ENCODE measurements at places on chromosomes 3 and 15. TPM values are rescaled to one million over a fixed set of nuclear protein-coding genes. Genes with fewer than 3 reads are reported as not detected.

Gene PLCH1
- 0.08 TPM for polyA plus RNA-seq

Gene BOC
- polyA plus RNA-seq, result 6.6 TPM

Gene IQCF5
- not detected for polyA plus RNA-seq

Gene DAZL
- not detected for polyA plus RNA-seq

Gene SLCO2A1
- polyA plus RNA-seq, result 5.8 TPM

Gene ALS2CL
- 0.58 TPM for polyA plus RNA-seq

DNA sequence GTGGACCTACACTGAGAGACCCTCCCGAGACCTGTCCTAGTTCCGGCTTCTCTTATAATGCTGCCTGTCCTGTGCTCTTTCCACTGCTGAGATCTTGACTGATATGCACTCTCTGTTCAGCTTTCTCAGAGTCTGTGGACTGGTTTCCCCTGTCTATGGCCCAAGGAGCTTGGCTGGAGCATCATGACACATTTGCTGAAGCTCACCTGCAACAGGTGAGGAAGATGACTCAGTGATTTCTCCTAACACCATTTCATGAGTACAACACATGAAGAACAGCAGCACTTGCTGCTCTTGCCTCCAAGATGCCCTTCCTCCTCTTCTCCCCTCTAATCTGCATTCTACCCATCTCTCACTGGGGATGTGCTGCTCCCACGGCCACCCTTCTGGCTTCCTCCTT is 92.1 kb downstream of the DUT start:
- no peak for DNase-seq

GRCh38 chr3:49415931-49416601 is 3.8 kb downstream of the TCTA start:
- DNase-seq, result no peak

- DNase-seq, result no peak
Observed at GRCh38 chr3:101156787-101157345, 163.5 kb downstream of the IMPG2 start.

GRCh38 chr3:188706599-188706998 is 465.2 kb upstream of the TPRG1 start:
- no peak for DNase-seq

GRCh38 chr3:105827959-105828358 is 40.9 kb downstream of the CBLB start:
- DNase-seq, result peak; percentile 5

DNA sequence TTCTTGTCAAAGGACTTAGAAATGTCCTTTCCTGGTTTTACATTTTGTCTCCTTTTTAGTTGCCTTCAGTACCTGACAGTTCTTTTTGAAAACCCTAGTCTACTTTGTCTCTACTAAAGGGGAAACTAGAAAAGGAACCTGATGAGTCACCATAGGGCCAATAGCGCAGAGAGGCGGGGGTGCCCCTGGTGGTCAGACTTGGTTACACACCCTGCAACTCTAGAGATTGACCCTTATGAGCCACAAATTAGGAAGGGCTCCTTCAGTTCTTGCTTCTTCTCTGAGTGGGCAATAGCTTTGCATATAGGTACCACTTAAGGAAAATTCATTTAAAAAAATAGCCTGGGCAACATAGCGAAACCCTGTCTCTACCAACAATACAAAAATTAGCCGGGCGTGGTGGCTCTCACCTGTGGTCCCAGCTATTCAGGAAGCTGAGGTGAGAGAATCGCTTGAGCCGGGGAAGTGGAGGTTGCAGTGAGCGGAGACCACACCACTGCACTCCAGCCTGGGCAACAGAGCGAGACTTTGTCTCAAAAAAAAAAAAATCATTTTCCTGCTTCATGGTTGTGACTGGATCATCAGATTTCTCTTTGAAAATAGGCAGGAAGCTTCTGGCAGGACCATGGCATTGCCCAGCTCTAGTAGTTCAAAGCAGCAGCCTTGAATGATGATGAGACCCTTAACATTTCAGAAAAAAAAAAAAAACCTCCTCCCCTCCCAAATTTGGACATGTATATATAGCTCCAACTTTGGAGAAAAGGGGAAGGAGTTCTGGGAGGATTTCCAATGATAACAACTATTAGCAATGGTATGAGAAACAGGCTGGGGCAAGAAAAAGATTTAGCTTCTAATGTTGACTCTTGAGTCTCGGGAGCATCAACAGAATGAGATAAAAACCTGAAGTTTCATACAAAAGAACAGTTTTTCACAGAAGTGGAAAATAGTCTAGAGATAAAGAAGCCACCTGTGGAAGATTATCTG is 45.2 kb upstream of the RASA2 start:
- DNase-seq, result peak; percentile 69

DNA sequence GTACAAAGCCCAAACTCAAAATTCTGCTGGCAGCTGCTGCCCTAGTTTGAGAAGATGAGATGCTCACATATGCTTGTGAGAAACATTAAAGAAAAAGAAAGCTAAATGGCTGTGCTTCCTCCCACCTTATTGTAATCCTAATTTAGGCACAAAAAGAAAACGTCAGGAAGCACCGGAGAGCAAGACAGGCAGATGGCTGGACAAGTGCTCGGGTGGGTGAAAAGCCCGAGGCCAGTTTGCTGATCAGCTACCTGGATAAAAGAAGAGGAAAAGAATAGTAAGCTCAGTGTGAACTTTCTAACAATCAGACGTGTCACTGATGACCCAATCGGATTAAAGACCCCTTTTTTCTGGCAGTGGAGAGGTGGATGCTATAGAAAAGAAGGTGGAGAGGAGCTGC is 368.0 kb upstream of the ATP10A start:
- no peak for DNase-seq

DNA sequence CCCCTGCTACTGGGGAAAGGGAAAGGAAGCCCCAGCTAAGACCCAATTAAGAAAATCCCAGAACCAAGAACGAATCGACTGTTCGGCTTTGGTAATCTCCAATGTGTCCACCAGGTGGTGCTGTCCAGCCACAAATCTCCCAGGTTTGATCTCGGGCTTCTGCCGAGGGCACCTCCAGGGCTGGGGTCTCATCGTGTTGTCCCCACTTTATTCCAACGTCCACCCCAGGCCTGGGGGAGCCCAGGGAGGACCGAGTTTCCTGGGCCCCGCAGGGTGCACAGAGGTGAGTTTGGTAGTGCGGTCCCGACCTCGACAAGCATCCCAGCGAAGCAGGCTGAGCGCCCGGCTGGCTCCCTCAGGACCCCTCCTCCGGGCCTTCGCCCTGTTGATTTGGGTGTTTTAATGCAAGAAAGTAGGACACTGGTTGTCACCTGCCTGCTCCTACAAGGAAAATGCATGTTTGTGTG is 185.1 kb downstream of the GOLGA6L6 start:
- peak; percentile 88 for DNase-seq

DNA sequence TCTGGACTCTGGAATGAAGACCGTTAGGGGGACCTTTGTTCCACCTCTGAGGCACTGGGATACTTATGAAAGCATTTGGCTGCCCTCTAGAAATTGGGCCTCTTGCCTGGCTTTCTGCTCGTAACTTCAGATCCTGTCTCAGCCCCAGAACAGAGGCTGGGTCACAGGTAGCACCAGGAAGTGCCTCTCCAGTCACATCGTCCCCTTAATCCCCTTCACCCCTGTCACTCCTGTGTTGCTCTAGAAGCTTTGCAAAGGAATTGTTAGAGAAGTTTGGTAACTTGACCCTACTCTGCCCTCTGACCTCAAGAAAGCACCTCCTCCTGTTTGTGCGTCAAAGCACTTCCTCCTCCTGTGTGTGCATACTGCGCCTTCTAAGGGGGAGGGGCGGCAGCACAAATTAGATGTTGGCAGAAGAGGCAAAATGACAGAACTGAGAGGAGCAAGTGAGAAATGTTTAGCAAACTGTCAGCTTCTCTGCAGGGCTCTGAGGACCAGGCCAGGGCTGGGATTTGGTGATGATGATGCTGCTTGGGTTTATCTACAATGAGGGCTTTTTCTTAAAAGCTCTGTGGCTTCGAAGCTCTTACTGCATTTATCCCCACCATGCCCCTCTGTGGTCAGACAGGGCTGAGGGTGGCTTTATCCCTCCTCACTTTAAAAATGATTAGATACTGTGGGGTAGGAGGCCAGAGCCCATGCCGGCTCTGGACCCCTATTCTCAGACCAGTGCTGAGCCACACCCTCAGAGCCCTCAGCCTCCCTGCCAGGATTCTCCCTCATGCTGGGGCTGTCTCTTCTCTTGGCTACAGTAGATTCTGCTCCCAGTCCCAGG is 76.2 kb downstream of the LARS2 start:
- no peak for DNase-seq

DNA sequence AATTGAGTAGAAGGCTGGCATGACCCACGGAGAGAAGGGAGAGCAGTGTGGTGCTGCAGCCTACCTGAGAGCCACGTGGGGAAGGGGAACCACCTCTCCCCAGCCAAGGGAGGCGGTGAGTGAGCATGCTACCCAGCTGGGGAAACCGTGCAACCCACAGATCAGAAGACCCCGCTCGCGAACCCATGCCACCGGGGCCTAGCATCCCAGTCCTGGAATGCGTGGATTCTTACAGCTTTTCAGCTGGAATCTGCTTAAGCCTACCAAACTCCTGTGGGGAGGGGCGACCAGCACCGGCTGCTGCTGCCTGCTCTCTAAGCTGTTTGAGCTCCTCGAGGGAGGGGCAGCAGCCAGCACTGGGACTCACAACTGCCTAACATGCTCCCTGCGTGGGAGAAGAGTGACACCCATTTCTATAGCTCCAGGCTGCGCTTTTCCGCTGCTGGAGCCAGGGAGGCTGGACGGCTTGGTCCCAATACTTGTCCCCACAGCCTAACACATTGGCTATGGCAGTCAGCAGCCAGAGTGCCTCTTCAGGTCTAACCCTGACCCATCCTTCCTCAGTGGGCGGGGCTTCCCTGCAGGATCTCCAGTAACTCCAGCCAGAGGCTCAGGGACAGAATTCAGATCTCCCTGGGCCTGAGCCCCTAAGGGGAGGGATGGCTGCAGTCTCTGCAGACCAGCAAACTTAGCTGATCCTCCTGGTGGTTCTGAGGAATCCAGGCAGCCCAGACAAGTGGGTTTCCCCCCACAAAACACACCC is 20.0 kb upstream of the TEX55 start:
- no peak for DNase-seq

GRCh38 chr15:50330921-50331320 is 24.1 kb downstream of the GABPB1 start:
- no peak for DNase-seq

- no peak for DNase-seq
Observed at GRCh38 chr3:43733459-43734384, 43.0 kb downstream of the ABHD5 start.

GRCh38 chr15:42279234-42279723 is 6.0 kb upstream of the TMEM87A start:
- DNase-seq, result no peak

DNA sequence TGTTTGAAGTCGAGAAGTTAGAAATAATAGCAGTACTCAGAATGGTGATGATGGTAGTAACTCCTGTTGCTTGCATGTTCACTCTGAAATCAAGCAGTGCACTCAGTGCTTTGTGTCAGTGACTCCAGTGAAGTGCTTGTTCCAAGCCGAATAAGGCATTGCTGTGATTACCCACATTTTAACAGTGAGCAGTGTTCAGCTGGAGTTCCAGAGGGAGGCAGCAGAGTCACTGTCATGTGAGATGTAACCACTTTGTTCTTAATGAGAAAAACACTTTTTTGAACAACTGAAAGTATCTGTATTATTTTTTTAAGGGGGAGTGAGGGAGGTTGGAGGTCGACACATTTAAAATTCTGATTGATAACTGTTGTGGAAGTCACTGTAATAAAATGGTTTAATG is 3.7 kb downstream of the MDFIC2 start:
- DNase-seq, result peak; percentile 11
